Stimulated activated CD4-positive, alpha-beta T cell treated with anti-CD3 and anti-CD28 coated beads, TNF-alpha, amount 100 ng/mL, for 4 hours (primary cell): ENCODE measurements at places on chromosomes 1 and 21.

GRCh38 chr1:215285013-215285800 is 202.7 kb downstream of the KCNK2 start:
- no peak for DNase-seq

DNA sequence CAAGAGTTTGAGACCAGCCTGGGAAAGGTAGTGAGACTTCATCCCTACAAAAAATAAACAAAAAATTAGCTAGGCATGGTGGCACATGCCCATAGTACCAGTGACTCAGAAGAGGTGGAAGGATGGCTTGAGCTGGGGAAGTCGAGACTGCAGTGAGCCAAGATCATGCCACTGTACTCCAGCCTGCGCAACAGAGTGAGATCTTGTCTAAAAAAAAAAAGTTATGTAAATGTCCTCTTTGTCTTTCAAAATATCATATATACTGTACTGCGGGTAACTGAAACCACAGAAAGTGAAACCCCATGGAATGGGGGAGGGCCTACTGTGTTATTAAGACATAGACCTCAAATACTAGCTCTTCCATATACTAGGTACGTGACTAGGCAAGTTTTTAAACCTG is 20.8 kb downstream of the ACADM start:
- no peak for DNase-seq

GRCh38 chr1:2968471-2968881 is 52.8 kb upstream of the ACTRT2 start:
- no peak for DNase-seq

- no peak for DNase-seq
Observed at GRCh38 chr1:60973668-60974067, 108.7 kb upstream of the NFIA start.

DNA sequence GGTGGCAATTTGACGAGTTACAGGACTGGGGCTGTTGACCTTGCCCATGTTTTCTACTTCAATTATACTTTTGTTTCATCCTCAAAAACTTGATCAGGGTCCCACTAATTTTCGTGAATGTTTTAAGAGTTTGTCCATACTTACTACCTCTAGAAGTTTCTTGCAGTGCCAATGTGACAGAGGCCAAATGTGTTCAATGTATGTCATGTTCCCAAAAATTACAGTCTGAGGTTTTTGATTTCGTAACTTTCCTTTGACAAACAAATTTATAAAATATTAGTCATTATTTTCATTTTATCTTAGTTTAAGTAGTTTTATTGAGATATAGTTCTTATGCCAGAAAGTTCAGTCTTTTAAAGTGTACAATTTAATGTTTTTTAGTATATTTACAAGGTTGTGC is 15.3 kb downstream of the VPS13D start:
- DNase-seq, result no peak

- no peak for DNase-seq
Observed at GRCh38 chr21:41932191-41932575, 21.6 kb downstream of the C2CD2 start.

- DNase-seq, result no peak
Observed at GRCh38 chr1:10873189-10873588, 76.7 kb upstream of the CASZ1 start.

GRCh38 chr1:68202239-68202832 is 30.0 kb downstream of the WLS start:
- DNase-seq, result no peak

DNA sequence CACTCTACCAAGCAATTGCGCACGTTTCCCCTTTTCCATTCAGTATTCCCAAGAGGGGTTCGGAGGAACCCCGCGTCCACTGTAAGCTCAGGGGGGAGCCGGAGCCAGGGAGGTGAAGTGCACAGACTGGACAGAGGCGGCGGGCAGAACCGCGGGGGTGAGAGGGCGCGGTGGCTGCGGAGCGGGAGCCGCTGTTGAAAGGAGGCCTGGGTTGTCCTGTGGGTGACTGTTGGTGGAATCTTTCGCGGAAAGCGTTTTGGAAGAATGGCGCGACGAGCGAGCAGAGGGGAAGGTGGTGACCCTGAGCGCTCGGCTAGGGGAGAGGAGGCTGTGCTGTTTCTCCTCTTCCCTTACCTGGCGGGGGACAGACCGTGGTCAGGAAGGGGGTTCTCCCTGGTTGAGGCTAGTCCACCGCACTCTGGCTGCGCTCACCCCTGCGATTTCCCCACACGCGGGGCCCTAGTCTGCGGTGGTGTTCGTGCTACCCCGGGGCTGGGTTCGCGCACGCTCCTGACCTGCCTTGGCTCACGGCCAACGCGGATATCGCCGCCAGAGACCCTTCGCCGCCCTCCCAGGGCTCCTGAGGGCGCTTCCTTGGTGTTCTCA is 92.8 kb downstream of the PRKAB2 start:
- DNase-seq, result no peak
